ENCODE measurements at places on chromosomes 1 and 21.

- no peak for DNase-seq
Measured at GRCh38 chr1:7110321-7110720, 325.1 kb downstream of the CAMTA1 start.

DNA sequence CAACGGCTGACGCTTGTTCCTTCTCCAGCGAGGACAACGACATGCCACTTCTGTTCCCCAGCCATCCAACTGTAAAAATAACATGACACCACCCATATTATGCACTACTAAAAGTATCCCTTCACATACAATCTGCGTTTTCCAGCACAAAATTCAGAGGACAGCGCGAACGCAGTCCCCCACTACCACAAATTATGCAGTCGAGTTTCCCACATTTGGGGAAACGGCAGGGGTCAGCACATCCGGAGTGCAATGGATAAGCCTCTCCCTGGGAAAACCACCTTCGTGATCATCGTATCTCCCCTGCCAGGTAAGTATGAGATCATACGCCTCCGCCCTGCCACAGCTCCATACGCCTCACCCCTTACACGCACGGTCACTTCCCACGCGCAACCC is 120.9 kb downstream of the PPIAL4G start:
- no peak for DNase-seq

DNA sequence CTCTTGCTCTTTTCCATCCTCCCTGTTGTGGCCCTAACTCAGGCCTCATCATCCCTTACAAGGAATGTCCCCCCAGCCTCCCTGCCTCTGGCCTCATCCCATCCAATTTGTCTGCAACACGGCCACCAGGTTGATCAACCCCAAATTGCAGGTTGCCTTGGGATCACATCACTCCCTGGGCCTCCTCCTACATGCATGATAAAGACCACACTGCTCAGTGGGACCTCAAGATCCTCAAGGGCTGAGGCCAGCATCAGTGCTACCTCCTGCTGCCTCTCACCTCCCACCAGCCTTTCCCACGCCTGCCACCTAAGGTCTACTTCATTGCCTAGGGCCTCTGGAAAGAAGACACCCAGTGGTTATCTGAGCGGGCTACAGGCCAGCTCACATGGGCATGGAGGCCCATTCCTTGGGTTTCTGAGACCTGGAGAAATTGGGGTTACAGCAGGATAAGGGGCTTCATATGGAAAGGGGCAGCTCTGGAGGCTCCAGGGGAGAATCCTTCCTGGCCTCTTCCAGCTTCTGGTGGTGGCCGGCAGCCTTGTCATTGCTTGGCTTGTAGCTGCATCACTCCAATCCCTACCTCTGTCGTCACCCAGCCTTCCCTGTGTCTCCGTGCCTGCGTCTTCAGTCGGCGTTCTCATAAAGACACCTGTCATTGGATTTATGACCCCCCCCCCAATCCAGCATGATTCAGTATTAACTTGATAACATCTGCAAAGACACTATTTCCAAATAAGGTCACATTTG is 60.5 kb downstream of the KLHDC7A start:
- DNase-seq: peak; percentile 25

DNA sequence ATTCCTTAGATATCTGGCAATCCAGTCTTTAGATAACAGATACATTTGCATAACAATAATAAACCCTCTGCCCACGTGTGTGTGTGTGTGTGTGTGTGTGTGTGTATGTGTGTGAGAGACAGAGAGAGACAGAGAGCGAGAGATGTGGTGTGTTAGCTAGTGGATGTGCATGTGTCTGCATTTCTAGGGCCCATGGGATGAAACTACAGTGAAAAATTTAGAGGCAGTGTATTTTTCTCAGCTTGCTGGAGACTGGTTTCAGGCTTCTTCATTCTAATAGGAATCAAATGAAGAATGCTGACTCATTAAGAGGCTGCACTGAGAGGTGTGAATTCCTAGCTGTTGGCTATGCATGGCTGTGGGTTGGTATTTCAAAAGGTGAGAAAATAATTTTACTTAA is 303.2 kb downstream of the LMX1A start:
- no peak for DNase-seq

- no peak for DNase-seq
Measured at GRCh38 chr1:23238565-23238964, 21.3 kb upstream of the HTR1D start.

DNA sequence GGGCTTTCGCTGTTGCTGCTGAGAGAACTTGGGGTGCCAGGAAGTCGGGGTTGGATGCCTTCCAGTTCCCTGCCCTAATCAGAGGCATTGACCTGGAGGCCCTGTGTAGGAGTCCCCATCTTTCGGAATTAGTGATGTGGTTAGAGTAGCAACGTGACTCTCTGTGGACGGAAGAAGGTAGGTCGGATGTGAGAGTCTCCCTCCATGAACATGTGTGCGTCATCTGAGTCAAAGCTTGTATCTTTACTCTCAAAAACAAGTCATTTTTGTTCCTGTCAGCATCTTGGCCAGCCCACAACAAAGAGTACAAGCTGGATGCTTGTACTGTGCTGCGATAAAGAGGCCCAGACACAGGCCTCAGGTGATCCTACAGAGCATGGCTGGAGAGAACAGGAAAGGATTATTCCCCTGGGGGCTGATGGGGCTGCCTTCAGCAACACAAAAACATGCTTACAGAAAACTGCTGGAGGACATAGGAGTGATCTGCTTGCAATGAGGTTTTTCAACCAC is 31.0 kb upstream of the IL10 start:
- no peak for DNase-seq

DNA sequence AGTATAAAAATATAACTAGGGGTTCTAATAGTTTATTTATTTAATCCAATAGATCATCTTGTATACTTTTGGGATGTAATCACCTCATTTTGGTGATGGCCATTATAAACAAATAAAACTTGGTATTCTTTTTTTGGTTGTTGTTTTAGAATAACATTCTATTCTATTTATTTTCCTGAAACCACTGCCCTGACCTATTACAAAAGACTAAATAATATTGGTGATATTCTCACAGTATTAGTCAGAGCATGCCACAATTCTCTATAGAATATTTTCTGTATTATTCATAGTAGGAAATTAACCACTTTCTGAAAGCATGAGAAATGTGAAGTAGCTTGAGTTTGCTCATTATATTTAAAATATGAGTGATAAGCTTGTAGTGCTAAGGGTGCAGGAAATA is 54.1 kb upstream of the LRRC7 start:
- DNase-seq: no peak

- no peak for DNase-seq
Measured at GRCh38 chr1:100575406-100575805, 37.5 kb downstream of the GPR88 start.

DNA sequence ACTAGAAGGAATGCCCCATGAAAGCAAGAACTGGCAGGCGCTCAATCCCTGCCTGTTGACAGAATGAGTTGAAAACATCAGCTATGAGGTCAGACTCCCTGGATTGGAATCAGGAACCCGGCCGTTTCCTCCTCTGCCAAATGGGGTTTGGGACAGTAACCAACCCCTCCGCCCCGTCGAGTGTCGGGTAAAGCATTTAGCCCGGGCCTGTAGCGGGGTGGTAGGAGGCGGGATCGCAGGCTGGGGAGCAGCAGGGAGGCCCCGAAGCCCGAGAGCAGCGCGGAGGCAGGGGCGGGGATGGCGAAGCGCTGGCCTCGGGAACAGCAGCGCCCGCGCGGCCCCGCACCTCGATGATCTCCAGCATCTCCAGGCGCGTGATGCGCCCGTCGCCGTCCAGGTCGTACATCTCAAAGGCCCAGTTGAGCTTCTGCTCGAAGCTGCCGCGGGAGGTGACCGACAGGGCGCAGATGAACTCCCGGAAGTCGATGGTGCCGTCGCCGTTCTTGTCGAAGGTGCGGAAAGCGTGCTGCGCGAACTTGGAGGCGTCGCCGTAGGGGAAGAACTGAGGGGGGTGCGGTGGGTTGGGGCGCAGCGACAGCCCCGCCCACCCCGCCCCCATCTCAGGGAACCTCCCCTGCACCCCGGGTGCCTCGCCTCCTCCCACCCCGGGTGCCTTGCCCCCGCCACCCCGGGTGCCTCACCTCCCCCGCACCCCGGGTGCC is 7.5 kb downstream of the HPCAL4 start:
- DNase-seq: no peak

- no peak for DNase-seq
Measured at GRCh38 chr1:203584035-203584434, 42.6 kb upstream of the ATP2B4 start.
